ENCODE measurements at places on chromosomes 3 and 15.
A peak's percentile ranks its signal among the peaks of the same experiment; 100 is the strongest.

- DNase-seq = peak; percentile 25
Observed at GRCh38 chr3:44359146-44359751, 20.7 kb downstream of the TCAIM start.

DNA sequence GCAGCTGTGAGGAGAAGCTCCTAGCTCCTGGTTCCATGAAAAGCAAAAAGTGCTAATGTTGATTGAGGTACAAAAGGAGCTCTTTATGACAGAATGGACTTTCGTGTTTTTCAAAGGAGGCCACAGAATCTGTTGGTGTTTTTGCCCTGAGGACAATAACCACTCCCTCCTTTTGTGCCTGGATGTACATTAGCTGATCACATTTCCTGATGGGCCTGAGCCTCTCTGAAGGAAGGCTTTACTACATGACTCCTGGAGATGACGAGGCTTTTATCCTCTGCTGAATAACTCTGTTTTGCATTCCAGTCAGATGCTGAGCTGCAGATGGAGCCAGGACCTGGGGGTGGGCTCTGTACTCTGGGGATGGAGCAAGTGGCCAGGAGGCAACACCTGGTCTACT lies 301.9 kb downstream of the CACNA2D3 start:
- DNase-seq = no peak

- no peak for DNase-seq
Observed at GRCh38 chr3:13792051-13792490, 87.8 kb downstream of the WNT7A start.

DNA sequence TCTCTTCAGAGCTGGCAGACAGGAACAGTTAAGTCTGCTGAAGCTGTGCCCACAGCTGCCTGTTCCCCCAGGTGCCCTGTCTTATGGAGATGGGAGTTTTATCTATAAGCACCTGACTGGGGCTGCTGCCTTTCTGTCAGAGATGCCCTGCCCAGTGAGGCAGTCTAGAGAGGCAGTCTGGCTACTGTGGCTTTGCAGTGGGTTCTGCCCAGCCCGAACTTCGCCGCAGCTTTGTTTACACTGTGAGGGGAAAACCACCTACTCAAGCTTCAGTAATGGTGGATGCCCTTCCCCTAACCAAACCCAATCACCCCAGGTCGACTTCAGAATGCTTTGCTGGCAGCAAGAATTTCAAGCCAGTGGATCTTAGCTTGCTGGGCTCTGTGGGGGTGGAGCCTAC lies 91.2 kb downstream of the SLC25A26 start:
- no peak for DNase-seq

GRCh38 chr3:58041182-58041825 lies 33.1 kb downstream of the FLNB start:
- no peak for DNase-seq

DNA sequence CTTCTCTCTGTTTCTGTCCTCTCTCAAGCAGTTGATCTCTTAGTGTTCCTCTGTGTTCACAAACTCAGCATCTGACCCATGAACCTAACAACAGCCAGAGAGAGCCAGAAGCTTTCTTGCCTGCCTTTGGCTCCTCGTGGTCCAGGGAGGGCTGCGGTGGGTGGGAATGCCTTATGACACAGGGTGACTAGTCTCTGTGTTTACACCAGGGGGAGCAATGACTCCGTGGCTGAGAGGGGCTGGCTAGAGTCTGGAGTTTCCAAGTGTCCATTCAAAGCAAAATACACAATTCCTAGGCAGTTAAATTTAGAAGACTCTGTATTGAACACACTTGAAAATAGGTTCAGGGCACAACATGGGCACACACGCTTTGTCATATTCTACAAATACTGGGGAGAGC lies 370.0 kb upstream of the FRG2C start:
- peak; percentile 10 for DNase-seq

DNA sequence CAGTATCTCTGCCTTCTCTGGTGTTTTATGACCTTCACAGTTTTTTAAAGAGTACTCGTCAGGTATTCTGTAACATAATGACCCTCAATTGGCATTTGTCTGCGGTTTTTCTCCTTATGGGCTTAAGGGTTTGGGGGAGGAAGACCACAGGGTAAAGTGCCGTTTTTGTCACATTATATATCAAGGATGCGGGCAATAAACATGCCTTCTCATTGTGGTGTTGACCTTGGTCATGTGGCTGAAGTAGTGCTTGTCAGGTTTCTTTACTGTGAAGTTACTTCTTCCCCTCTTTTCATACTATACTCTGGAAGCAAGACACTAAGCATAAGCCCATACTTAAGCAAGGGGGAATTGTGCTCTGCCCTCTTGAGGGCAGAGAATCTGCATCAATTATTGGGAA lies 16.6 kb downstream of the CAPN3 start:
- no peak for DNase-seq

GRCh38 chr3:183328823-183329222 lies 75.8 kb downstream of the B3GNT5 start:
- DNase-seq = no peak

DNA sequence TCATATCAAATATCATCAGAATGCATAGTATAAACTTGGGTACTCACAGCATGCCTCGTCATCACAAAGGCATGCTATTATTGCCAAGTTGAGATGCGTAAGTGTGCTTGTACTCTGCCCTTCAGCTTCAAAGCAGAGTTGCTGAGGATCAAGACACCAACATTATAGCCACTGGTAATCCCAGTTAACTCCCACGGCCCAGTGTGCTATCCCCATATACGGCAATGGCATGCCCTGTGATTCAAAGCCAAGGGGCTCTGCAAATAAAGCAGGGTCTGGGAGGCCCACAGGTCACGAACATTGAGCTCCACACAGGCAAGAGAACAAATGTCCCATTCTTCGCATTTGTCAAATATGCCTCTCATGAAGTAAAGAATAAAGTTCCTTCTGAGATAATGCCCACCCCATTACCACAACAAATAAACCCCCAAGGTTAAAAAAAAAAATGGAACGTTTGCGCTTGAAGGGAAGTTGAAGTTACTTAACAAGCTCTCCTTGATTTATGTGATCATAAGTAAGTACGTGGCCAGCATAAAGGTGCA lies 298.1 kb upstream of the NECTIN3 start:
- DNase-seq = peak; percentile 81

GRCh38 chr3:55454611-55455010 lies 32.5 kb downstream of the WNT5A start:
- no peak for DNase-seq

GRCh38 chr3:129934234-129935123 lies 40.0 kb upstream of the TRH start:
- DNase-seq = peak; percentile 25
